Body of pancreas (tissue), 4 donors: ENCODE measurements at places on chromosomes 6 and 20.

GRCh38 chr20:61162451-61162850, 89.6 kb upstream of the CDH4 start:
- no peak overlapping the region for H3K4me3 ChIP-seq
- H3K36me3 ChIP-seq, result no peaks in the 10 kb centered on the region
- no peak overlapping the region for H3K27ac ChIP-seq

- DNase-seq, result no peak
- H3K36me3 ChIP-seq, result peaks cover 3% of the 10 kb centered on the region
- peaks cover 21% of the 10 kb centered on the region for H3K4me1 ChIP-seq
- H3K27me3 ChIP-seq, result no peaks in the 10 kb centered on the region
- no peak overlapping the region for H3K4me3 ChIP-seq
Observed at GRCh38 chr6:160042014-160042773, 73.3 kb downstream of the IGF2R start.

DNA sequence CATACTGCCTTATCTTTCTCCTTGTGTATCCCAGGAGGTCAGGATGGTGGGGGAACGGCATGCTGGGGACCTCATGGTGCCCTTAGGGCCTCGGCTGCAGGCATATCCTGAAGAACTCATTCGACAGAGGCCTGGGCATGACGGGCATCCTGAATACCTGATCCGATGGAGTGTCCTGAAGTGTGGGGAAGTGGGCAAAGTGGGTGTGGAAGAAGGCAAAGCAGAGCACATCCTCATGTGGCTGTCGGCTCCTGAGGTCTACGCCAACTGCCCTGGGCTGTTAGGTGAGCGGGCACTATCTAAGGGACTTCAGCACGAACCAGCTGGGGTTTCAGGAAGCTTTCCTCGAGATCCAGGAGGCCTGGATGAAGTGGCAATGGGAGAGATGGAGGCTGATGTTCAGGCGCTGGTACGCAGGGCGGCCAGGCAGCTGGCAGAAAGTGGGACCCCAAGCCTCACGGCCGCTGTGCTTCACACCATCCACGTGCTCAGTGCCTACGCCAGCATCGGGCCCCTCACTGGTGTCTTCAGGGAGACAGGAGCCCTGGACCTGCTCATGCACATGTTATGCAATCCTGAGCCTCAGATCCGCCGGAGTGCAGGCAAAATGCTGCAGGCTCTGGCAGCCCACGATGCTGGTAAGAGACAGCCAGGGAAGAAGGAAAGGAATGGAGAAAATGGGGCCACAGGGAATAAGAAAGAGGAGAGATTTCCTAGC, 2.4 kb downstream of the CUL9 start:
- H3K36me3 ChIP-seq, result no peaks in the 10 kb centered on the region
- H3K27me3 ChIP-seq, result no peaks in the 10 kb centered on the region
- no peak for DNase-seq
- no peak overlapping the region for H3K27ac ChIP-seq
- H3K4me3 ChIP-seq, result no peak overlapping the region

GRCh38 chr20:15918631-15919030, 654.6 kb downstream of the KIF16B start:
- no peaks in the 10 kb centered on the region for H3K27me3 ChIP-seq
- no peaks in the 10 kb centered on the region for H3K4me1 ChIP-seq
- no peak overlapping the region for H3K4me3 ChIP-seq
- DNase-seq, result no peak
- H3K27ac ChIP-seq, result no peak overlapping the region

- DNase-seq, result no peak
- no peak overlapping the region for H3K4me3 ChIP-seq
- no peaks in the 10 kb centered on the region for H3K27me3 ChIP-seq
- no peaks in the 10 kb centered on the region for H3K36me3 ChIP-seq
Observed at GRCh38 chr6:138752017-138752416, 21.6 kb upstream of the CCDC28A start.

- peaks cover 32% of the 10 kb centered on the region for H3K4me1 ChIP-seq
- no peak within 1 kb of the TSS for H3K27ac ChIP-seq
- no peak for DNase-seq
Observed at GRCh38 chr20:63735859-63736718, at the start of gene LIME1. LIME1 (plus strand) TSS chr20:63736664; CDS start chr20:63737550, 886 bp downstream.

- peaks cover 10% of the 10 kb centered on the region for H3K36me3 ChIP-seq
- H3K4me3 ChIP-seq, result no peak overlapping the region
- H3K27ac ChIP-seq, result peak overlapping the region; percentile 100
- no peaks in the 10 kb centered on the region for H3K27me3 ChIP-seq
- peak; percentile 74 for DNase-seq
- H3K4me1 ChIP-seq, result peaks cover 38% of the 10 kb centered on the region
Observed at GRCh38 chr6:134176264-134176975, 124.0 kb upstream of the SLC2A12 start.

DNA sequence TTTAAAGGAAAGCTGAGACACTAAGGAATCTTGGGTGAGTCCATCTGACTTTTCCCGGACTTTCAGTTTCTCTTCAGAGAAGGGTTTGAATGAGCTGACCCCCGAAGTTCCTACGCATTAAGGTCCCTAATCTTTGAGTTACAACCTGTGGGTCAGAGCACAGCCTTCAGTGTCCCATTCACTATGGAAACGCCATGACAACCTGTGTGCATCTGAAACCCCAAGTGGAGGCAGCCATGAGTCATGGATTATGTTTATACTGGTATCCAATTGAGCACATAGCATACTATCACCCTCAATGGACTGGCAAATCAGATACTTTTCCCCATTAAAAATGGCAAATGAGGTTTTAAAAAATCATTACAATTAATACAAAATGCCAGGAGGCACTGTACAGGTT, 11.4 kb downstream of the MYLK4 start:
- H3K36me3 ChIP-seq, result no peaks in the 10 kb centered on the region
- no peak for DNase-seq
- peaks cover 18% of the 10 kb centered on the region for H3K4me1 ChIP-seq
- H3K4me3 ChIP-seq, result no peak overlapping the region

- H3K27ac ChIP-seq, result no peak overlapping the region
- H3K4me3 ChIP-seq, result no peak overlapping the region
- H3K36me3 ChIP-seq, result no peaks in the 10 kb centered on the region
- H3K4me1 ChIP-seq, result no peaks in the 10 kb centered on the region
Observed at GRCh38 chr6:132344811-132345210, 56.5 kb downstream of the MOXD1 start.

DNA sequence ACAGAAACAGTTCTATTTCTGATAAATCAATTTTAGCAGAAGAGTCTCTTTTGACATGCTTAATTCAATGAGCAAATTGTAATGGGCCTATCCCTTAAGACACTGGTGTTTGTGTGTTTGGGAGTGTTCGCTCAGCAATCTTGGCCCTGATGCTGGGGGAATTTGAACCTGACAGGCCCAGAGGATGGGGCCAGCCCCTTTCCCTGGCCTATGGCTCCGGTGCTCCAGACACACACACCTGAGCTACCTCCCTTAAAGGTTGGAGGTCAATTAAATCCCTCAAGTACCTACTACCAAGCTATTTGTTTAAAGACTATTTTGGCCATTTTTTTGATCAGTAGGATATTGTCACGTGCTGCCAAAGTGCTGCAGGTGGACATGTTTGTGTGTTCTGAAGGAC, 549.3 kb downstream of the PRKN start:
- H3K4me1 ChIP-seq, result no peaks in the 10 kb centered on the region
- no peaks in the 10 kb centered on the region for H3K36me3 ChIP-seq
- DNase-seq, result no peak
- H3K4me3 ChIP-seq, result no peak overlapping the region
- no peaks in the 10 kb centered on the region for H3K27me3 ChIP-seq

DNA sequence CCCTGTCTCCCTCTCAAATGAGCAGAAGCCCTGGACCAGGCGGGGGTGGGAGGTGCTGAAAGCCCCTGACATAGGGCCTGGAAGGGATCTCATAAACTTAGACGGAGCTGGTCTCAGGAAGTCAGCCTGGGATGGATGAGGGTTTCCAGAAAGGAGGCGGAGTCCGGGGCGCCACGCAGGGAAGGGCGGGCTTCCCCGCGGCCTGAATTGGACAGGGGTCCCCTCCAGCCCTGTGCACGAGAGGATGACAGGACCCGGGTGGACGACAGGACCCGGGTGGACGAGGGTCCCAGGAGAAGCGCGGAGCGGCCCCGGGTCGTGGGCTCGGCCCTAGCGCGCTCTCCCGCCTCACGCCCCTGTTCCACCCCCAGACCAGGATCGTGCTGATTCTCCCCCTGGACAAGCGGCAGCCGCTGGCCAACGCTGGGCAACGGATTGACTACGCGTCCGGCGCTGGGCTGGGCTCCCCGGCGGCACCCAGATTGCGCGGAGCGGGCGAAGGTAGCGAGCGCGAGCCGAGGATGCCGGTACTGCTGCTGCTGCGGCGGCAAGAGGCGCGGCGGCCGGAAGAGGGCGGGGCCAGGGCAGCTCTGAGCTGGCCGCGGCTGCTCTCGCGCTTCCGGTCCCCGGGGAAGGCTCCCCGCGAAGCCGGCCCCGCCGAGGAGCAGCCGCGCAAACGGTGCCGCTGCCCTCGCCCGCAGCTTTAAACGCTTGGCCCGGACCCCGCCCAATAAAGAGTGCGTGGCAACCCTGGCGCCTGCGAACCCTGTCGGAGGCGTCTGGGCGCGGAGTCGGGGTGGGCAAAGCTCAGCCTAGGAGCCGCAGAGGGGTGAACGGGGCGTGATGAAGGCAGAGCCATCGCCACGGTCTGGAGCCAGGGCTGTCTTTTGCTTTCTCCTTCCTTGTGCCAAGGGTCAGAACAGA, 1.3 kb downstream of the C20orf144 start:
- DNase-seq, result peak; percentile 87
- H3K36me3 ChIP-seq, result no peaks in the 10 kb centered on the region
- peak overlapping the region; percentile 88 for H3K27ac ChIP-seq

DNA sequence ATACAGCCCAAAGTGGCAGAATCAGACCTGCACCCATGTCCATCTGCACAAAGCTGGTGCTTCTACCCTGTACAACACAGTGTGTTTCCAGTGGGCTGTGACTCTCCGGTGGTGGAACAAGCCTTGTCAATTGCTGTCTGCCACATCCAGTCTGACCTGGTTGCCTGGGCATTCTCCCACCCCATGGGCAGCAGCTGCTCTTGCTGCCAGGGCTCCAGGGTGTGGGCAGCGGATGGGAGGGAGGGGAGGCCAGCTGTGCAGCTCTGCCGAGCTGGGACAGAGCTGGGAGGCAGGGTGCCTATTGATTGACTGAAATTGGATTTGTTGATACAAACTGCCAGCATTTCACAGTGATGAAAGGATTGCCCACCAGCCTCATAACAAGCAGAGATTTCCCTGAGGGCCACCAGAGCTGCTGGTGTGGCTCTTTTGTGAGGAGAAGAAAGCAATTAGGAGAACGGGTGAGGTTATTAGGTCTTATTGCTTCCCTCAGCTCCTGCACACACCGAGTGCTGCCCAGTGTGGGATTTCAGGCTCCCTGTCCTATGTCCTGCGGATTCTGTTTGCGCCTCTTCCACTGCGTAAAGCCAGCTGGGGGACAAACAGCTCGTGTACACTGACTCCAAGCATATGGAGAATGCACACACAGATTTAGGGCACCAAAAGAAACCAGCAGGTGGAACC, 150.8 kb downstream of the NRN1 start:
- H3K4me3 ChIP-seq, result no peak overlapping the region
- H3K27ac ChIP-seq, result no peak overlapping the region
- peaks cover 1% of the 10 kb centered on the region for H3K27me3 ChIP-seq

DNA sequence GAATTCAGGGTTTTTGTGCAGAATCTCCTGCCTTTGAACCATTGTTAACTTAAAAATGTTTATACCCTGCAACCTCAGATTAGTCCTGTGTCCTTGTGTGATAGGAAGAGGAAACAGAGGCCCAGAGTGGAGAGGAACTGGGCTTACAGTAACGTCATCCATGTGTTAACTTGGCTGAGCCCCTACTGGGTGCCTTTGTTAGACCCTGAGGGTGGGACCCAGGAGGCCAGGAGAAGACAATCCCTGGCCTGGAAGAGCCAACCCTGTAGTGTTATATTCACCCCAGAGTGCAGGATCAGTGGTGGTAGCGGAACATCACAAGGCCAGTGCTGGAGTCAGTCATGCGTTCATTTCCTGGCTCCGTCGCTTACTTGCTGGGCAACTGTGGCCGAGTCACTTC, 10.6 kb downstream of the MYLK2 start:
- no peaks in the 10 kb centered on the region for H3K36me3 ChIP-seq
- DNase-seq, result no peak
- H3K4me1 ChIP-seq, result no peaks in the 10 kb centered on the region
- H3K27ac ChIP-seq, result no peak overlapping the region
- H3K4me3 ChIP-seq, result no peak overlapping the region

- H3K4me1 ChIP-seq, result no peaks in the 10 kb centered on the region
- H3K27me3 ChIP-seq, result no peaks in the 10 kb centered on the region
- H3K36me3 ChIP-seq, result no peaks in the 10 kb centered on the region
- DNase-seq, result peak; percentile 5
- no peak overlapping the region for H3K4me3 ChIP-seq
- no peak overlapping the region for H3K27ac ChIP-seq
Observed at GRCh38 chr6:56890683-56891429, 64.1 kb upstream of the BEND6 start.
